ENCODE measurements at places on chromosomes 7 and 10.

DNA sequence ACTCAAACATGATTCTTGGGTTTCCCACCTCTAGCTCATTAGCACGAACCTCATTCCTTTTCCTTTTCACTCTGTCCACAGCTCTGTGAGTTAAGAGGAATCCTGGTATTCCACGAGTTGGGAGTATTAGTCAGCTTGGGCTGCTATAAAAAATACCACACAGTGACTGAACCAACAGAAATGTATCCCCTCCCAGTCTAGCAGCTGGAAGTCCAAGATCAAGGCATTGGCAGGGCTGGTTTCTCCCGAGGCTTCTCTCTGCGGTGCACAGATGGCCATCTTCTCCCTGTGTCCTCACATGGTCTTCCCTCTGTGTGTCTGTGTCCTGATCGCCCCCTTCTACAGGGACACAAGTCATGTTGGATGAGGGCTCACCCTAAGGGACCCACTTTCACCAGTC lies 261.6 kb downstream of the TNS3 start:
- DNase-seq, result no peak

- no peak for DNase-seq
These were observed 98.4 kb upstream of the GJD4 start for GRCh38 chr10:35506741-35507140.

DNA sequence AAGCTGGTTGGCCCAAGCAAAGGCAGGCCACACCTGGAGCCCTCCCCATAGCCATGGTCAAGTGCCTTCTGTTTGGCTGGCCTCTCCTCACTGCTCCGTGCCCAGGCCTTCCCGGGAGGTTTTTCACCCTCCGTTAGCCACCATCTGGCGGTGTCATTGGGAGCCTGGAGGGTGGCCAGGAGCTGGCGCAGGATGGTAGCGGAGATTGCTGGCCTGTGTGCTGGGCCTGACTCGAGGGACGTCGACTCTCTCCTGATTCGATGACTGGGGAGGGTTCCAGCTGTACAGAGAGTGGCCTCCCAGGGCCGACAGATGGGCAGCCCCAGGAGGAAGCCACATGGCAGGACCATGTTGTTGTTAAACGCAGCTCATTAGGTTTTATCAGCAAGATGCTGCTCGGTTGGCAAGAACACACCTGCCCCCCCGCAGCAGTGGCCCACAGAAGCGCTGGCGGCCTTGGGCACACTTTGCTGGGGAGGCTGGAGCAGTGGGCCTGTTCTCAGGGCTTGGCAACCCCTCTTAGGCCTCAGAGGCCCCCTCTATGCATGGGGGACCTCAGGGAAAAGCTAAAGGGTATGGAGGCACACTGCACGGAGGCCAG lies 64.0 kb upstream of the CACUL1 start:
- DNase-seq, result no peak

GRCh38 chr7:96772139-96772694 lies 62.6 kb upstream of the SEM1 start:
- DNase-seq, result no peak

GRCh38 chr10:131025333-131025732 lies 286.2 kb downstream of the TCERG1L start:
- no peak for DNase-seq

DNA sequence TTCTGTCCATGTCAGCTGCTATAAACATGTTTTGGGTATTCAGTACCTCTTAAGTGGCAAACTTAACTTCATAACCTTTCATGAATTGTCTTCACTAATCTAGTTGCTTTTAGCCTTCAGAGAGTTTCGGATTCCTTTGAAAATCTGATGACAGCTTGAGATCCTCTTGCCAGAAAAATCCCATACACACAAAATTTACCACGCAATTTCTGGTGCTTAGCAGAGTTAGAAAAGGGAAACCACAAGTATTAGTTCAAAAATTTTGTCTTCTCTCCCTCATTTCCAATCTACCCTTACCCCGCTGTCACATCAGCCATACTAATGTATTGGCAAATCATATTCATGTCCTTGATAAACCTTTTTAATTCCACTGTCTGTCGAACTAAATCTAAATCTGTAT lies 72.7 kb upstream of the TMEM106B start:
- no peak for DNase-seq

DNA sequence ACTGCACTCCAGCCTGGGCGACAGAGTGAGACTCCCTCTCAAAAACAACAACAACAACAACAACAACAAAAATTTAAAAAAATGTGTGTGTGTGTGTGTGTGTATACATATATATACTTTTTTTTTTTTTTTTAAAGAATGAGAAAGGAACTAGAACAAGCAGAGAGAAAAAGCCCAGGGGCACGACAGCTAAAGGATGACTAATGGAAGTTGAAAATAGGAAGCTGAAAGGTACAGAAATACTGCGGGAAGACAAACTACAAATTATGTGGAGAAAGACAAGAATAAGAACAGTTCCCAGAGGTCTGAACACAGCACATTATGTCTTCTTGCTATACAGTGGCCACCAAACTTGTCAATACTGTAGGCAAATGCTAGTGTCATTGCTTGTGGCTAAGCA lies 141.9 kb upstream of the PRSS1 start:
- DNase-seq, result no peak

DNA sequence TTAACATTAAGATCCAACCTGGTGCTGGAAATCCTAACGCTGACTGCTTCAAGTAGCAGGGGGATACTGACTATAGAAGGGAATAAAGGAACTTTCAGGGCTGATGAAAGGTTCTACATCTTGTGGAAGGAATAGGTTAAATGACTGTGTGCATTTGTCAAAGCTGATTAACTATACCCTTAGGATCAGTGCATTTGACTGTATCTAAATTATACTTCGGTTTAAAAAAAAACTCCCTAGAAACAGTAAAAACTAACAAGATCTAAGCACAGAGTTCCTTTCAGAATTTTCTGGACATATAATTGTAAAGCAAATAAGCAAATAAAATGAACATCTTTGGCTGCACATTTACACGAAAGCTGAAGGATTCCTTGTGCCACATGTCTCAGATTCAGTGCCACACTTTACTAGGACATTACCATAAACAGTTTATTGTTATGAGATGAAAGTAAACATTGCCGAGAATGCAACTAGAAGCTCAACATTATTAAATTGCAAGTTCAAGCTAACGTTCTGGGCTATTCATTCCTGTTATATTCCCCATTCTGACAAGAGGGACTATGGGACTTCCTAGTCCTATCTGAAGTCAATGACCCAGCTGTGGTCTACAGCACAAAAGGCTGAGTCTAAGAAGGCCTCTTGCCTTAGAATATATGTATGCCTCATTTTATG lies 20.7 kb downstream of the ANK3 start:
- DNase-seq, result no peak

DNA sequence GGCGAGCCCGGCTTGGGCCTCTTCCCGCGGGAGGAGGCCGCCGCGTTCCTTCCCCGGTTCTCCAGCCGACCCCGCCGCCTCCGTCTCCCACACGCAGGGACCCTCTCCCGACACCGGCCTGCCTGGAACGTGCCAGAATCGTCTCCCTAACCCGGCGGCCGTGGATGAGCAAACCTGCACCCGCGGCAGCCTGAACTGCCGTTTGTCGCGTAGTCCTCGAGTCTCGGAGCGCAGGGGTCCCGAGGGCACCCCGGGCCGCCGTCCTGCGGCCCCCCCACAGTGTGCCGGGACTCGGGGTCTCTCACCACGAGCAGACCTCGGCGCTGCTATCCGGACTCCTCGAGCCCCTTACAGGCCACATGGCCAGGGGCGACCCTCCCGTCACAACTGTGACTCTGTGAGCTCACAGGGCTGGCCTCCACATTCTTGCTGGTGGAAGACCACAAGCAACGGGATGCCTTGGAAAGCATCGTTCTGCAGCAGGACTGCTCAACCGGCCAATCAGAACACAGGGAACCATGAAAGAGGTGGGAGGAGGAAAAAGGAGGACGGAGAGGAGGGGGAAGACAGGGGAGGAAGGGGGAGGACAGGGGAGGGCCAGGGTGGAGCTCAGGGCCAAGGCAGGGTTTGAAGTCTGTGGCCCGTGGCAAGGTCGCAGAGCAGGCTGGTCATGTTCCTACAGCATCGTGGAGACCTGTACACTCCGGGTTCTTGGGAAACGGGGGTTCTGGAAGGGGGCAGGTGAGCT lies 276.9 kb downstream of the DNAJB6 start:
- no peak for DNase-seq

DNA sequence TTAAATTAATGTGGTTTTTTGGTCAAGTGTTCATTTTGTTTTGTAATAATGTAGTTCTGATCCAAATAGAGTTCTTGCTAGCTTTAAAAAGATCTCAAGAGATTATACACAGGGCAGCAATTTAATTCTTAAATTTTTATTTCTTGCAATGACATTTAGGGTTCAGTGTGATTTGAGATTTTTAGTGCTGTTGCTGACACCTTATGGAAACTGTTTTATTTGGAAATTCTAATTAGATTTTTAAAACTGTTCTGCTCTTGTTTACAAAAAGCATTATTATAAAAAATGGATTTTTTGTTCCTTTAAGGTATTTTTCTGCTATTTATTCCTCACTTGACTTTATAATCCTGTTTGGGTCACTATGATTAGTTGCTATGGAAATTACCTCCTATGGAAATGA lies 72.1 kb downstream of the RTKN2 start:
- DNase-seq, result no peak

DNA sequence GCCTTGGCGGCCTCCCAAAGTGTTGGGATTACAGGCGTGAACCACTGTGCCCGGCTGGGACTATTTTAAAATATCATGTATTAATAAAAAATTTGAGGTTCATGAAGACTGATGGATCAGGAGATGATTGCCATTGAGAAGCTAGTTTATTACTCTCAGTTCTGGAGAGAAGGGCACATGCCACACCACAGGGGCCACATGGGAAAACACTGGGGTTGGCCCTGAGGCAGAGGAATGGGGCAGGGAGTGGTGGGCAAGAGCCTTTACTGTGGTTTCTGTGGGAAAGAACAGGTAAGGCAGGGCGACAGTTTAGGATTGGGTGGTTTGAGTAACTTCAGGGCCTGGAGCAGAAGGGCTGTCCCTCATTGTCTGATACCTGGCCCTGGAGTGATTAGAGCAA lies 6.8 kb upstream of the TBRG4 start:
- DNase-seq, result no peak

DNA sequence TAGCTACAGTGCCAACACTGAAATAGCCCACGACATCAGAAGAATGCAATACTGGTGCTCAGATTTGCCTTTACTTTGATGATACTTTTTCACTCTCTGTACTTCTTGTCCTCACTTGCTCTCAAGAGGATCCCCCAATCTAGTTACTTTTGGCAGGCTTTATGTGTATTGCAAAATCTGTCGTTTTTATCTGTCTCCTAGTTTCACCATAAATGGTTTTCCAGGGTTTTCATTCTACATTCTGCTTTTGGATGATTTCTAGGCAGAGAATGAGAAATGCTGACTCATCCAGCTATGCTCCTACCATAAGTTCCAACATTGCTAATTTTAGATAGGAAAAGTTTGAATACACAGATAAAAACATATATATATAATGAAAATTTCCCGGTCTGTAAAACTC lies 659.5 kb upstream of the NRG3 start:
- no peak for DNase-seq

DNA sequence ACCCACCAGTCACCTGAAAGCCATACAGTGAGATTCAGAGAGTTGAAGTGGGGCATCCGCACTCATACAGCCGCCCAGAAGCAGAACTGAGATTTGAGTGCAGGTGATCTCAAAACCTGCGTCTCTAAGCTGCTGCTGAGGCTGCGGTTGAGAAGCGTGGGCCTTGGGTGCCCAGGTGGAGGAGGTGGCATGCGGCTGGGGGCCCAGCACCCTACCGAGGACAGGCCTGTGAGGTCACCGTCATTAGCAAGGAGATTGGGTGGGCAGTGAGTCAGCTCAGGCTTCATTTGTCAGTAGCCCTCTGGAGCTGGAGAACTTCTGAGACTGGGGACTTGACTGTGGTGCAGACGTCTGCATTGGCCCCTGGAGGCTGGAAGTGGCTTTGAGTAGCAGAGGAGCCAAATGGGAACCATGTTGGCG lies 29.8 kb downstream of the ZMIZ1 start:
- no peak for DNase-seq
